ENCODE measurements at places on chromosomes 3 and 15.

DNA sequence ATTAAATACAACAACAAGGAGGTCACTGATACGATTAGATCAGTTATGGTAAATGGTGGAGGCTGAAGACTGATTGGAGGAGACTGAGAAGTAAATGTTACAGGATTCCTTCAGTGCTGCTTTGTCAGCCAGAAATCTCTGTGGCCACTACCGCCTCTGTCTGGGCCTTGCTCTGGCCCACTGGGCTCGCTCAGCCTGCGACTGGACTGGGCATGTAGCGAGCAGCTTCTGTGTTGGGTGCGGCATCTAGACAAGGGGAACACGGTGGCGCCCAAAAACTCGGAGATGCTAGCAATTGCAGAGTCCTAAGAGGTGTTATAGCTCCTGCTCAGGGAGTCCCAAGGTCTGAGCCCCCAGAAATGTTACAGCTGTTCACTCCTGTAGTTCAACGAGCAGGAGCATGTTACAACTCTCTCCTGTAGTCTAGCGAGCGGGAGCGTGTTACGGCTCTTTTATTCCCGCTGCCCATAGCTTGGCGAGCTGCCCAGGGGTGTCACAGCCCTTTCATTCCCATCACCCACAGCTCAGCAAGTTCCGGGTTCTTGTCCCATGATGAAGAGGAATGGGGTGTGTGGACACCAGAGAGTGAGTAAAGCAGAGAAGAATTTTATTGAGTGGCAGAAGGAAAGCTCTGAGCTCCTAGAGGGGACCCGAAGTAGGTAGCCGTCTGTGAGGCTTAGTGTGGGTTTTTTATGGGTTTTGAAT is 24.7 kb downstream of the SLC15A2 start:
- DNase-seq = peak; percentile 12

DNA sequence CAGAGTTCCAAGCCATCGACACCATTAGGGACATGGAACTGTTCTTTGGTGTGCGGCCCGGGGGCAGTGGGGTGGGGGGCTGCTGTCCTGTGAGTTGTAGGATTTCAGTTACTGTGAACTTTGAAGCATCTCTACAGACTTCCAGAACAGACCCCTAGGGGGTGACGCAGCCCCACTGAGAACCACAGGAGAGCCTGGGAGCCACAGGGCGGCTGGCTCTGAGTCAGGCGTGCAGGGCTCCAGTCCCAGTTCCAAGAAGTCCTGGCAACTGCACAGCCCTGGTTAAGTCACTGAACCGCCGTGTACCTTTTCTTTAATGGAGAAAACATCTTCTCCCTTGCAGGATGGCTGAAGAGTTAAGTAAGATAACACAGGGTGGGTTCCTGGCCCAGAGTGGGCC is 23.5 kb upstream of the LRTM1 start:
- peak; percentile 93 for DNase-seq

DNA sequence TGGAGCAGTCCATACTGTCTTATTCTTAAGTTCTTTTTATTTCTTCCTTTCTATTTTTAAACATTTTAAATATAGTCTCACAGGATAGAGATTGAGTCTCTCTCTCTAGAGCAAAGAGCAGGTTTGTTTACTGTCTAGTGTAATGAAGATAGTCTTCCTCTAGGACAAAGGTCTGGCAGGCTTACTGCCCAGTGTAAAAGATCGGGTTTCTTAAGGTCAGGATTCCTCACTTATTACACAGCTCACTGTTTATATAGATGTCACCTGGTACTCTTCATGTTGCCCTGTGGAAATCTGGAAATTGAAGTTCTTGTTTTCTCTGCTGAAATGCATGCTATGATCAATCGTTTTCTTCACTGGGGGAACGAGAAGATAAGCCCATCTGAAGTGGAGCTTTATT is 76.0 kb downstream of the ZBBX start:
- no peak for DNase-seq

DNA sequence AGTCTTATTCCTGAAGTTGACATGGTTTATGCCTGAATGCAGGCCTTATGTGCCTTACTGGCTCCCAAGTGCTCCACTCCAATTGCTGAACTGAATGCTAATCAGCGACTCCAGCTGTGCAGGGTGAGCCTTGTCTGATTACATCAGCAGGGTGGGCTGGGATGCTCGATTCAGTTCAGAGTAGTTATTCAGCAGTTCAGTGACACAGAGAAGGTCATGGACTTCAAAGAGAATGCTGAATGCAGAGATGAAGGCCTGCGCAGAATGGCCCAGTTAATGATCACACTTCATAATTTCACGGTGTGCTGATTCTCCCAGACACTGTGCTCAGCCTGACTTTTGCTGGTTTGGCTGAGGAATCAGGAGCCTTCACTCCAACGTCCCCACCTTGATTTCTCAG is 63.6 kb downstream of the CLDN1 start:
- no peak for DNase-seq

- no peak for DNase-seq
These were observed 16.0 kb downstream of the LTF start for GRCh38 chr3:46448721-46449120.

GRCh38 chr15:36798366-36798765 is 218.9 kb downstream of the CDIN1 start:
- DNase-seq = peak; percentile 92

GRCh38 chr3:194933465-194933864 is 247.8 kb downstream of the FAM43A start:
- DNase-seq = no peak

DNA sequence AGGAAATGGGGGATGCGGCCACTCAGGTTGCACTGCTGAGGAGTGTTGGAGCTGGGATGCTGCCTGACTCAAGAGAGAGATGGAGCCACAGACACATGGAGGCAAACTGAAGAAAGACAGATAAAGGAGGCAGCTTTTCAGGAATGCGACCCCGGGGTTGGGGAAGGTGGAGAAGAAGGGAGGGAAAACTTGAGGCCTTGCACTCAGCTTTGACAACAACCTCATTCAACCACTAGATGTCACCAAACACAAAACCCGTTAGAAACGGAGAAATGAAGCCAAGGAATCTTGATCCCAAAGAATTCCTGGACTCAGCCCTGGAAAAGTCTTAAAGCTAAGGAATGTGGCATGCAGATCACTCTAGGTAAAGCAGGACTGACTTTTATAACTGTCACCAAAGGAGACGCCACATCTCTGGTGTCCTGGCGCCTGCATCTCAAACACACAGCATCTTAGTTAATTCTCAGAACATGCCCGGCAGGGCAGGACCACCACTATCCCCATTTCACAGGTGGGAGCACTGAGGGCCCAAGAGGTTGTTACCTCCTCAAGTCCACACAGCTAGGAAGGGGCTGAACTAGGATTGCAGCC is 59.6 kb upstream of the LMCD1 start:
- peak; percentile 88 for DNase-seq

DNA sequence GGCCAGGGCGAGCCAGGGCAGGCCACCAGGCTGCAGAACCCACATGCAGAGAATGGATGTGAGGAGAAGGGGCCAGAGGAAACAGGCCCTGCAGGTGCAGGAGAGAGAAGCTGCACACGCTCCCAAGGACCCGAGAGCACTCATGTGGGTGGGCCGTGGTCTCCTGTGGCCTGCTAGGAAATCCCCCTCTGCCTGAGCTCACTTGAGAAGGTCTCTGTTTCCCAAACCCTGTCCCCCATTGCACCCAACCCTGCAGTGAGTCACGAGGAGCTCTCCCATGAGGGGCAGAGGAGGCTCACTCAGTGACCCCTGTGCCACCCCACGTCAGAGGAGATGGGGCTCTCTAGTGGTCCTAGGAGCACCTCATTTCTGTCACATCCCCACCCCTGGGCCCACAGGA is 111.1 kb downstream of the KLF13 start:
- no peak for DNase-seq

DNA sequence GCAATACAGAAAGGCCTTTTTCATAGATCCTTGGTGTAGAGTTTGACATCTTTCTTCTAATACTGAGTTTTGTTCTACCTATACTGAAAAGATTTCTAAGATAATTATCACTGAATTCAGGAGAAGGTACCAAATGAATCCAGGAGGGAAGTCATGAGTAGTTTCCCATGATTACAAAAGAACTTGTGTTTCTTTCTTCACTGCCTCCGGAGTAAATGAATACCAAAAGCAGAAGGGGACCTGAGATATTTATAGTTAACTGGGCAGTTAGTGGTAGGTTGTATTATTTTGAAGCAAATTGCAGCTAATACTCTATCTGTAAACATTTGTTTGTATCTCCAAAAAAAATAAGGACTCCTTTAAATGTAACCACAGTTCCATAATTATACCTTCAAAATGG is 175.4 kb downstream of the SUCNR1 start:
- no peak for DNase-seq

DNA sequence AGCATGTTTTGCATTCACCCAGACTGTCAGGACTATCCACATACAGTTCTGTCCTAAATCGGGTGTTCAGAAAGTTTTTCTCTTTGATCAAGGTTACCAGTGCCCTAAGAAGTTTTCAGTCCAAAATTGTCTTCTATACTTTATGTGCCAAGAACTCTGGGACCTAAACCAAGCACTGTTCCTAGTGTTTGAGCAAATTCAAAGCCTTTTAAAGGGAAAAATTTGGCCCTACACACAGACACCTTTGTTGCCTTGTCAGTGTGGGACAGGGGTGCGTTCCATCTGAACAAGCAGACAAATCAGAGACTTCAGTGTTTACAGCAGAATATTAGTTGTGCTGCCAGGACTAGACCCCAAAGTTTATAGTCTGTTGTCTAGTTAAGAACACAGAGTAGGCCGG is 50.6 kb downstream of the DGKG start:
- no peak for DNase-seq

- no peak for DNase-seq
These were observed 49.8 kb upstream of the TEX264 start for GRCh38 chr3:51621091-51621892.

DNA sequence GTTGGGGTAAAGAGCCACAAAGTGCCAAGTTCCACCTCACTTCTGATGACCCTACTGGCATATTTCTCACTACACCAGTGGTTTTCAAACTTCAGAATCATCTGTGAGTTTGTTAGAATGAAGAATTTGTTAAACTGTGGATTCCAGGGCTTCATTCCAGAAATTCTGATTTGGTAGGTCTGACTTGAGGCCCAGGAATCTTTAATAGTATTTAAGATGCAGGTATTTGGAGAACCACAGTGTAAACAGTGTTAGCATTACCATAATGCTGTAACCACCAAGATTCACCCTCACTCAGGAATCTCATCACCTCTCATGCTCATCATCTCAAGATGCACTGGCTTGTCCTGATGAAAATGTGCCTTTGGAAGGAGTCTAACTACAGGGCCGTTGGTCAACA is 6.0 kb downstream of the KCNMB3 start:
- DNase-seq = peak; percentile 43

- no peak for DNase-seq
These were observed 3.8 kb upstream of the TIMMDC1 start for GRCh38 chr3:119494597-119494996.

GRCh38 chr3:195173657-195174056 is 97.3 kb downstream of the XXYLT1 start:
- DNase-seq = peak; percentile 28

GRCh38 chr3:160685144-160685766 is 8.3 kb downstream of the ARL14 start:
- no peak for DNase-seq

GRCh38 chr15:60913900-60914299 is 315.2 kb downstream of the RORA start:
- DNase-seq = no peak

DNA sequence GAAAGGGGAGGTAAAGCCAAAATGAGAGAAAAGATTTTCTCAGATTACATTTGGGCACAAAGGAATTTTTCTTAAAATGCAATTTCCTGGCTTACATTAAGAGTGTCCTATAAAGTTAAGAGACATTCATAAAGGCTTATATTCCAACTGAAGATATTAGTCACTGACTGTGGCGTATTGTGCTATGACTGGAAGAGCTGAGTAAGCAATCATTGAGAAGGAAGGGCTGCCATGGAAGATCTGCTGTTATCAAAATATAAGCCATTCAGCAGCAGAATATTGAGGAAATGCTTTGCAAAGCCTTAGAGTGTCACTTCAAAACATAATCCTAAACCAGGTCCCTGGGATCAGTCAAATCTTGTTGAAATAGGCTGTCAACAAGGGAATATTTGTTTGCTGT is 593.9 kb downstream of the TUSC7 start:
- peak; percentile 9 for DNase-seq

DNA sequence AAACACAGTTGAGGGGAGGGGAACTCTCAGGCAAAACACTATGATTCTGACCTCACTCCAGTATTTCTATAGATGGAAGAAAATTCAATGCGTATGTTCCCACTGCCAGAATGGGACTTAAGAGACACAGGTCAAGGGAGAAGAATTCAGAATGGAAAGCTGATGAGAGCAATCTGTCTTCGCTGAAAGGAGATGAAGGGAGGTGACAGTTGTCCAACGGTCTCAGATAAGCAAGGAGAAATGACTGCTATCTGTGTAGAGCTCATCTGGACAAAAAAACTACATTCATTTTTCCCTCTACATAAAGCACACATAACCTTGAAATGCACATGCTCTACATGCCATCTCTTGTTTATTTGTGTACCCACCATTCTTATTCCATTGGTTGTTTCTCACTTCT is 405.1 kb downstream of the LSAMP start:
- no peak for DNase-seq

DNA sequence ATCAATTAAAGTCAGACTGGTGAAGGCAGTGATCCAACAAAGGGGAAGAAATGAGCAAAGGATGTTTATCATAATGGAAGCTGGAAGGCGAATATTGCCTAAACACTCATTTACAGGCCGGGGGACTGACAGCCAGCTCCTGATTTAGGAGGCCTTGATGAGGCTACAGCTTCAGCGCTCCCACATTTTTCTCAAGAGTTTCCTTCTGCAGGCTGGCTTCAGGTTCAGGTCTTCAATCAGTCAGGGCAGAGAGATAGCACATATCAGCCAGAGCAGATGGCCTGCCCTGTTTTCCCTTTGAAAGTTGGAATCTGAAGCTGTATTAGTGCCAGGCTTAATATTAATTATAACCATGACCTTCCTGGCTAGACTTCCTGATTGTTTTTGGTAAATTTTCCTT is 218.9 kb downstream of the SV2B start:
- no peak for DNase-seq

DNA sequence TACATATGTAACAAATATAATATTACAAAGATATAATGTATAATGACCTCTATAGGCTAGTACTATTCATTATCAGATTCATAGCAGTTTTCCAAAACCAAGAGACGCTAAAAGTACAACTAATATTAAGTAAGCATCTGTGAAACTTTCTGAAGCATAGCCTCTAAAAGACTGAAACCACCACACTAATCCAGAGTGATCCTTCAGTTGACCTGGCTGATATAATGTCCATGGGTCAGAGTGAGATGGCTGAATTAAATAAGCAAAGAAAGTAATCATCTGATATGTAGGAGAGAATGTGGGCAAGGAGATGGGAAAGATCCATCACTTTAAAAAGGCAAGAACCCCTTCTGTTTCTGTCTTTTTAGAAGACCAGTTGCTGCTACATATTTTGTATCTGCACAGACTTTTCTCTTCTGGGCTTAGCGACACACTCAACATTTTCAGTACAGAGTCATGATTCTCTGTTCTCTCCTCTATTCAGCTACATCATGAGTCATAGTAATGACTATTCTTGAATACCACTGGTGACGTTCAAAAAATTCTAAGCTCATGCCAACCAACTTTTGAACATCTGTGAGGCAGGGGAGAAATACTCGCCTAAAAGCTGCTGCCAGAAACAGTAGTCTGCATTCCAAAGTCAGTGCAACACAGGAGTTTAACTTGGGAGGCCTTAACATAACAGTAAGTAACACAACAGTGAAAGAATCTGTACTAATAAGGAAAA is 149.6 kb downstream of the MAGI1 start:
- peak; percentile 97 for DNase-seq
